Caki2 (cell line): ENCODE measurements at places on chromosomes 7 and 10.

DNA sequence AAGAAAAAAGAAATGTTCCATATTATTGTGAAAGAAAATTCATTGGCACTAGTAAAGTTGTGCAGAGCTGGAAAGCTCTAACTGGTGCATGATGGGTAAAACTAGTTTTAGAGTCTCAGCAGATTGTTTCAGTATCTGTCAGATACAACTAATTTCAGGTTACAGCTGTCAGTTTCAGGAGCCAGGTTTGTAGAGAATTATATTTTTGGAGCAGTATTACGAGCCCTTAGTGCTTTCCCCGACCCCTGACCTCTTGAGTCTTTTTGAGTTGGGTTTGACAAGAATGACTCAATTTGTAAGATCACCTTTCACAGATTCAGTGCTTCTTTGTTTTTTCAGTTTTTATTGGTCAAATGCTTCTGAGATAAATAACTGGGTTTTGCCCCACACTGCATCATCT lies 366.4 kb upstream of the PLXDC2 start:
- DNase-seq, result no peak

GRCh38 chr7:76133164-76133775 lies 68.4 kb upstream of the SRRM3 start:
- DNase-seq, result no peak

- DNase-seq, result peak; percentile 93
These were observed 43.9 kb downstream of the DOCK4 start for GRCh38 chr7:112162142-112162766.

DNA sequence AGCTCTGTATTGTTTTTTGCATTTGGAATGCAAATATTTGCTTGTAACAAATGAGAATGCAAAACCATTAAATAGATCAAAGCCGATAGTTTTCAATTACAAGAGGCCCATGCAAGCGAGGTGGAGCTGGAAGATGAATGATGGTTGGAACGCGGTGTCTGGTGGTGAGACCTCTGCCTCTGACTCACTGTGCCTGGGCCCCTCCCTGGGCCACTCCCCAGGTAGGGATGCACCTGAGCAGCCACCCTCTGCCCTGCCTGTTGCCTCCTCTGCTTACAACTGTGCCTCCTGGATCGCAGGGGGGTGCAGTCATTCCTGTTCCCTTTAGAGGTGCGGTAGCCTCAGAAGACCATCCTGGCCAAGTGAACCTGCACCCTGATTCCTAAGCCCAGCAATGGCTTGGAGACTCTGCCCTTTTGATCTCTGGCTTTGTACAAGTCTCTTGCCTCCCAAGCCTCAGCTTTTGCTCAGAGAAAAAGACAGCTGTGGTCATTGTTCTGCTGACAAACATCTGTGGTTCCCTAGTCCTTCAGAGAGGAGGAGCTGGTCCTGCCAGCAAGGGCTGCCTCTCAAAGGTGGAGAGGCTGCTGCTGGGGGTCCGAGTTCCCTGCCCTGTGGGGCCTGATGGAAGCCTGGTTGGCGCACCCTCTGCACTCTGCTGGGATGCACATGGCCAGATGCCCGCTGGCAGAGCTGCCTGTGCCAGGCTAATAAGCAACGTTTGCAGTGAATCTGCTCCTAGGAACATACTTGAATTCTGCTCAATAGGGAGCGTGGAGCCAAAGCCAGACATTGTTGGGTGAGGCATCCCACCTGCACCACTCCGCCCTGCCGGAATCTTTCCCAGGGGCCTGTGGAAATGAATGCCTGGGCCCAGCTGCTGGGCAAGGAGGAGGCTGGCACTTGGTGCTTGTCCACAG lies 126.3 kb upstream of the TCERG1L start:
- no peak for DNase-seq

GRCh38 chr10:123143162-123143824 lies 4.6 kb upstream of the HMX2 start:
- DNase-seq, result no peak

DNA sequence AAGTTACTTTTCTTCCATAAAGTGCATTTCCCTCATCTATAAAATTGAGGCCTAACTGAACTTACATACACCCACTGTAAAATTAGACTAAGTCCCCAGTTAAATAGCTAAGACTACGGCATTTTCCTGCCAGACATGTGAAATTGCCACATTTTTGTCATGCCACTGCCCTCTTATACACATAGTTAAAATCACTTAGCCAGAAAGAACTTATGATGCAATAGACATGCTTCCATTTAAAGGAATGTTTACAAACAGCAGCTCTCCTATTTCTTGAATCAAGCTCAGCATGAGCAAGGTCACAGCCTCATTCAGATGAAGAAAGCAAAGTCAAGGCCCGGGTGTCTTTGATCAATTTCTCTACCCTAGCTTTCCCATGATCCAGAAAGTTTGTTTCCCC lies 175.7 kb downstream of the LRRN3 start:
- peak; percentile 22 for DNase-seq

DNA sequence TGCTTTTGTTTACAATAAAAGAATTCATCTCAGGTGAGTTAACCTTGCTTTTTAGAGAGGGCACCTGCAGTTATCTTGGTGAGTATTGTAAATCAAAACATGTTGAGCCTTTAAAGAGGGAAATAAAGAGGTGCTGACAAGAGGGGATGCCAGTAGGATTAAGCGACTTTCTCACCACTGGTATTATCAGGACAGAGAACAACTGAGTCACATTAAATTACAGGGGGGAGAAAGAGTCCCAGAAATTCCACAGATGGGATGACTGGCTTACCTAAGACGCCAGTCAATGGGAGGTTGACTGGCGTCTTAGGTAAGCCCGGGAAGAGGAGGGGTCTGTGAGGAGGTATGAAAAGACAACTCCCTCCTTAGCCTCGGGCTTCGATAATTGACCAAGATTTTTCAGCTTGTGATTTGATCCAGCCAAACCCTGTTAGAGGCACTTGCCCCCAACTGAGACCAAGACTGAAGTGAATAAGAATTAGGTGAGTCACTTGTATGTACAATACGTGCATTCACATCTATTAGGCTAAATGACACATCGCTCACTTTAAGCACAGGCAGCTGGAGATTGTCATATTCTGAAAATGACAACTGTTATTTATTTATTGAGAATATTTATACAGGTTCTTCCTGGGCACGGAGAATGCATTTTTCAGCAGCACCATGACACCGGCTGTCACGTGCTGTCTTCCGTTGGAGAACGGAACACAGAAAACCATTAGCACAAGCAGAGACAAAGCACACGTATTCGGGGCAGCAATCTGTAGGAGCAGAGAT lies 117.6 kb downstream of the SEM1 start:
- DNase-seq, result no peak

GRCh38 chr7:45662018-45662417 lies 87.8 kb downstream of the ADCY1 start:
- no peak for DNase-seq
